ENCODE measurements at places on chromosomes 5 and 9. TPM values are rescaled to one million over a fixed set of nuclear protein-coding genes. Genes with fewer than 3 reads are reported as not detected.

GRCh38 chr5:24235946-24236345, 408.8 kb downstream of the CDH10 start:
- no peak for DNase-seq
- H3K36me3 ChIP-seq: no peaks in the 10 kb centered on the region
- H3K4me1 ChIP-seq: no peaks in the 10 kb centered on the region
- H3K27ac ChIP-seq: no peak overlapping the region

GRCh38 chr9:121323449-121324151, 46.5 kb downstream of the STOM start:
- no peak for DNase-seq
- peaks cover 2% of the 10 kb centered on the region for H3K36me3 ChIP-seq
- peaks cover 28% of the 10 kb centered on the region for H3K4me1 ChIP-seq
- H3K27me3 ChIP-seq: no peaks in the 10 kb centered on the region

GRCh38 chr5:142981886-142982820, 212.0 kb downstream of the ARHGAP26 start:
- H3K27ac ChIP-seq: peak overlapping the region; percentile 62
- H3K36me3 ChIP-seq: no peaks in the 10 kb centered on the region
- peak; percentile 75 for DNase-seq
- peaks cover 62% of the 10 kb centered on the region for H3K4me1 ChIP-seq
- H3K4me3 ChIP-seq: no peak overlapping the region
- H3K27me3 ChIP-seq: no peaks in the 10 kb centered on the region

DNA sequence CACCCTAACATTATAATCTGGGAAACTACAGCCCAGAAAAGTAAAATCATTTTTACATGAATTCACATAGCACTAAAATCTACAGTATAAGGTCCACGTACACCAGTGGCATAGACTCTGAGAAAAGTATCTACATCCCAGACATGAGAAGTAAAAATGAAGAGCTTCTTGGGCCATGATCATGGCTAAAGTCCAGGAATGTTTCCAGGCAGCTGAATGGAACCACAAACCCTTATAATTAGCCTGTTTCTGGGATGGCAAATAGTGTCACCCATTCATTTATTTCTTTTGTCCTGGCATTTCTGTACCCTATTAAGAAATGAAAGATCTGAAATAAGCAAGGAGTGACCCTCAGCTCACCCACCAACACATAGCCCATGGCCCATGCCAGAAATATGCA, 217.9 kb downstream of the SPOCK1 start:
- no peak overlapping the region for H3K27ac ChIP-seq
- H3K4me3 ChIP-seq: no peak overlapping the region
- DNase-seq: no peak
- H3K27me3 ChIP-seq: no peaks in the 10 kb centered on the region
- no peaks in the 10 kb centered on the region for H3K36me3 ChIP-seq

ALDH1B1 gene
- 20.5 TPM for total RNA-seq

- peaks cover 39% of the 10 kb centered on the region for H3K36me3 ChIP-seq
- H3K4me3 ChIP-seq: no peak overlapping the region
- H3K27ac ChIP-seq: no peak overlapping the region
- peaks cover 15% of the 10 kb centered on the region for H3K4me1 ChIP-seq
These were observed 11.1 kb downstream of the PCDH1 start for GRCh38 chr5:141867139-141867538.

TIFAB gene
- total RNA-seq: not detected

DNA sequence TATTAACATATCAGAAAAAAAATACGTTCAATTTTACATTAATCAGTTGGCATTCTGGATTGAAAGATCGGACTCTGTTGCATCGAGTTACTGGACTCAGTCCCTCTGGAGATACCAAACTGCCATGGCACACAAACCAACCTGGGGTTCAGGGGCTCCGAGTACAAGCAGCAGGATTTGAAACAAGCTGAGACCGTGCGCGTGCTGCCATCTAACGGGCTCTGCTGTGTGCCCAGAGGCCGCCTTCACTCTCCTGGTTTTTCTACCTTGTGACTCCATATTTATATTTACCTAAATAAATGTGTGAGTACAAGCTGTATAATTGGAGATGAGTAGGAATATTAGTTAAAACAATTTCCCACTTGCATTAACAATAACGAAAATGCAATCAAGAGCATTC, 48.2 kb downstream of the ANXA1 start:
- H3K4me1 ChIP-seq: no peaks in the 10 kb centered on the region
- H3K4me3 ChIP-seq: no peak overlapping the region
- peak; percentile 25 for DNase-seq
- H3K36me3 ChIP-seq: no peaks in the 10 kb centered on the region
- peaks cover 9% of the 10 kb centered on the region for H3K27me3 ChIP-seq

GRCh38 chr9:131395157-131396098, 1.5 kb downstream of the PRRC2B start:
- peak overlapping the region; percentile 66 for H3K4me3 ChIP-seq
- H3K4me1 ChIP-seq: peaks cover 49% of the 10 kb centered on the region
- H3K27me3 ChIP-seq: no peaks in the 10 kb centered on the region

ANKRD18A gene
- 0.21 TPM for total RNA-seq

DNA sequence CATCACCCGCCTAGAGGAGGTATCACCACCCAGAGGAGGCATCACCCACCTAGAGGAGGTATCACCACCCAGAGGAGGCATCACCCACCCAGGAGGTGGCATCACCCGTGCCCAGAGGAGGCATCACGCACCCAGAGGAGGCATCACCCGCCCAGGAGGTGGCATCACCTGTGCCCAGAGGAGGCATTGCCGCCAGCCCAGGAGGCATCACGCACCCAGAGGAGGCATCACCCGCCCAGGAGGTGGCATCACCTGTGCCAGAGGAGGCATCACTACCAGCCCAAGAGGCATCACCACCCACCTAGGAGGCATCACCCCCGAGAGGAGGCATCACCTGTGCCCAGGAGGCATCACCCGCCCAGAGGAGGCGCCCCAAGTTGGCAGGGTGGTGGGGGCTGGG, 2.6 kb downstream of the NOTCH1 start:
- no peak for DNase-seq
- peak overlapping the region; percentile 67 for H3K27ac ChIP-seq
- H3K4me3 ChIP-seq: no peak overlapping the region
- peaks cover 70% of the 10 kb centered on the region for H3K4me1 ChIP-seq

SPATA31A3 gene
- total RNA-seq: not detected

DNA sequence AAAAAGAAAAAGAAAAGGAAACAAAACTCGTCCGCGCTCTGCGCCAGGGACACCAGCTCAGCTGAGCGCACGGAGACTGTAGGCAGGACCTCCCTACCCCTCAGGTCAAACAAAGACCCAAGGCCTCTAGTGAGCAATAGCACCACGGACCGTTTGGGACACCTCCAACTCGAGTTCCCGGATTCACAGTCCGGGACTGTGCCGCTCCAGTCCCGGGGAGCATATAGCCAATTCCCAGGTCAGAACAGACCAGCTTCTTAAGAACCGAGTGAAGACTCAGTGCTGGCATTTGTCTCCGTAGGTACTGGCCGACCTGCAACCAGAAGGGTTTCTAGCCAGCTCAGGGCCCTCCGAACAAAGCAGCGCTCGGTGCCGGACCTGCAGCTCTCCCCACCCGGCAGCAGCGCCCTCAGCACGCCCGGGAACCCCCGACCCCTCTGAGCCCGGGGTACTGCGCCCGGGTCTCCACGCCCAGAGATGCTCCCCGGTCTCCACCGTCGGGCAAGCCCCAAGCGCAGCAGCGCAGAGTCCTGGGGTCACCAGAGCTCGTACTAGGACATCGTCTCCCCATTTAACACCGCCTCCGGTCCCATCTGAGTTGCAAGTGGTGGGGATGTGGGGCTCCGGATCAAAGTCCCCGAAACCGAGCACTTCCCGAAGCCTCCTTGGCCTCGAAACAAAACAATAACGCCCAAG, 591 bp downstream of the ABCA1 start:
- H3K36me3 ChIP-seq: no peaks in the 10 kb centered on the region
- peak overlapping the region; percentile 53 for H3K4me3 ChIP-seq
- peaks cover 8% of the 10 kb centered on the region for H3K4me1 ChIP-seq

CCDC152 gene
- total RNA-seq: 2.8 TPM

PCDHB5 gene
- total RNA-seq: 0.28 TPM

DNA sequence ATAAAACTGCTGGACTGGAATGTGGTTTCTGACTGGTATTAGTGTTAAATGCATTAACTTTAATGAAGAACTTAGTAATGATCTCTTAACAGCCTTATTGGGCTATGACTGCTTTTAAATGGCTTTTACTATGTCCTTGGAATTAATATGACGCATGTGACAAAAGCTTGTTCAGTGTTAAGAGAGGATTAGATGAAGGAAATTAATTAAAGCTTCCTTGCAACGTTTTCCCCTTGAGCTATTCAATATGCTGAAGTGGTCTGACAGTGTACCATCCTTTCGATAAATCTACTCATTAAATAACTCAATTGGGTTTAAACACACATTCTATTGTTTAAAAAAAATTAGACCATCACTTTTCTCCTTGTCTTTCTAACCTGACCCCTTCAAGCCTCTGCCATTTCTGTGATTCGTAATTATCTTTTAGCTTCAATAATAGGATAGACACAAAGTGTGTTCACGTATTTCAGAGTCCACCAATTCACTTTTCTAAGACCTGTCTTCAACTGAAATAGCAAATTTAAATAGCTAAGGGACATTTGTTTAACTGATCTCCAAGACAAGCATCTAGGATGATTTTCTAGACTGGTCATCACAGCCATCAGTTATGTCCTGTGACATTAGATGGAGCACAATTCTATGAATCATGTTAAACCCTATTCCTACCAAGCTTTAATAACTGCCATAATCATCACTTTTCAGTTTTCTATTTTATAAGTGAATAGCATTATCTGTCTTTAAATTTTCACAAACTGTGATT, 1258.0 kb upstream of the CDH9 start:
- H3K36me3 ChIP-seq: no peaks in the 10 kb centered on the region
- no peak overlapping the region for H3K27ac ChIP-seq
- H3K4me3 ChIP-seq: no peak overlapping the region
- no peaks in the 10 kb centered on the region for H3K27me3 ChIP-seq
- no peaks in the 10 kb centered on the region for H3K4me1 ChIP-seq
- DNase-seq: no peak

DNA sequence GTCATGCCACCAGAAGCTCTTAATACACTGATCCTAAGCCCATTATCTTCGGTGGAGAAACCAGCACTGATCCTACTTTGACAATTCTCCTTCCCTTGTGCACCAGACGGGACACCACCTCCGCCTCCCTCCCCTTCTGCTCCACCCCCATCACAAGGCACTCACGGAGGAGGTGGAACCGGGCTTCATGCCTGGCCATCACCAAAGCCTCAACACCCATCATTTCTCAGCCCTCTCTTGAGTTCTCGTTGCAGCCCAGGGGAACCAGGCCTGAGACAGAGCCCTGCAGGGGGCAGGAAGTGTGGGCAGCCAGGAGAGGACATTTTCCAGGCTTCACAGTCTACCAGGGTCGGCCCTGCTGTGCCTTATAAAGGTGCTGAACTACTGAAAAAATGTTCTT, 160.5 kb downstream of the GOLPH3 start:
- no peak for DNase-seq
- H3K27me3 ChIP-seq: no peaks in the 10 kb centered on the region
- H3K4me1 ChIP-seq: no peaks in the 10 kb centered on the region

GRCh38 chr5:26660116-26660515, 378.3 kb downstream of the CDH9 start:
- H3K4me1 ChIP-seq: no peaks in the 10 kb centered on the region
- DNase-seq: no peak
- no peak overlapping the region for H3K27ac ChIP-seq
- H3K4me3 ChIP-seq: no peak overlapping the region

LCN6 gene
- total RNA-seq: not detected

DNA sequence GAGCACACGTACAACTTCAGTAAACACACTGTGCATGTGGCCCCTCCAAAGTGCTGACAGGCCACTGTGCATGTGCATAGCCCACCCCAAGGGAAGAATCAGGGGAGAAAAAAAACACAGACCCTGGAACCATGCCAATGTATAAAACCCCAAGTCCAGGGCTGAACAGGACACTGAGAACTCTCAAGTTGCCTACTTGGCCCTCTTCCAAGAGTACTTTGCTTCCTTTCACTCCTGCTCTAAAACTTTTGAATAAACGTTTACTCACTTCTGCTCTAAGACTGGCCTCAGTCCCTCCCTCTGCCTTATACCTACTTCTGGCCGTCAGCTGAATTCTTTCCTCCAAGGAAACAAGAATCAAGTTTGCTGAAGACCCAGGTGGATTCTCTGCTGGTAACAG, 77.7 kb upstream of the NFIB start:
- no peaks in the 10 kb centered on the region for H3K4me1 ChIP-seq
- no peak overlapping the region for H3K27ac ChIP-seq
- DNase-seq: no peak
- no peaks in the 10 kb centered on the region for H3K27me3 ChIP-seq
- H3K36me3 ChIP-seq: no peaks in the 10 kb centered on the region
- no peak overlapping the region for H3K4me3 ChIP-seq

DNA sequence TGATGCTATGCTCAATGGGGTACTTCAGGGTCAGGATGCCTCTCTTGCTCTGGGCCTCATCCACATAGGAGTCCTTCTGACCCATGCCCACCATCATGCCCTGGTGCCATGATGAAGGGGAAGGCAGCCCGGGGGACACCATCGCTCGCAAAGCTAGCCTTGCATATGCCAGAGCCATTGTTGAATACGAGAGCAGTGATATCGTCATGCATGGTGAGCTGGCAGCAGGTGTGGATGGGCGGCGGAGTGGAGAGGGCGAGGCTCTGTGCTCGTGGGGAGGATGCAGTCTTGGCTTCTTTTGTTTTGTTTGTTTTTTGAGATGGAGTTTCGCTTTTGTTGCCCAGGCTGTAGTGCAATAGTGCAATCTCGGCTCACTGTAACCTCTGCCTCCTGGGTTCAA, 17.2 kb upstream of the SPZ1 start:
- DNase-seq: no peak
- no peaks in the 10 kb centered on the region for H3K4me1 ChIP-seq
- H3K36me3 ChIP-seq: no peaks in the 10 kb centered on the region
- H3K27ac ChIP-seq: no peak overlapping the region
- H3K27me3 ChIP-seq: no peaks in the 10 kb centered on the region

- no peaks in the 10 kb centered on the region for H3K36me3 ChIP-seq
- no peak overlapping the region for H3K27ac ChIP-seq
- no peak overlapping the region for H3K4me3 ChIP-seq
- no peak for DNase-seq
These were observed 44.3 kb downstream of the ERBIN start for GRCh38 chr5:65970481-65971367.

GRCh38 chr5:176908675-176909368, 9.7 kb upstream of the HK3 start:
- peaks cover 30% of the 10 kb centered on the region for H3K36me3 ChIP-seq
- no peak overlapping the region for H3K4me3 ChIP-seq
- DNase-seq: no peak

PCDHA1 gene
- not detected for total RNA-seq

Measured in endothelial cell of umbilical vein (primary cell).